COR-L47 (cell line): ENCODE measurements at places on chromosomes 13 and 19.

- DNase-seq, result no peak
Observed at GRCh38 chr19:3612330-3612729, 5.7 kb upstream of the TBXA2R start.

- DNase-seq, result no peak
Observed at GRCh38 chr19:4369888-4370260, 26.5 kb downstream of the MPND start.

- DNase-seq, result no peak
Observed at GRCh38 chr13:110047496-110047895, 259.5 kb downstream of the COL4A1 start.

DNA sequence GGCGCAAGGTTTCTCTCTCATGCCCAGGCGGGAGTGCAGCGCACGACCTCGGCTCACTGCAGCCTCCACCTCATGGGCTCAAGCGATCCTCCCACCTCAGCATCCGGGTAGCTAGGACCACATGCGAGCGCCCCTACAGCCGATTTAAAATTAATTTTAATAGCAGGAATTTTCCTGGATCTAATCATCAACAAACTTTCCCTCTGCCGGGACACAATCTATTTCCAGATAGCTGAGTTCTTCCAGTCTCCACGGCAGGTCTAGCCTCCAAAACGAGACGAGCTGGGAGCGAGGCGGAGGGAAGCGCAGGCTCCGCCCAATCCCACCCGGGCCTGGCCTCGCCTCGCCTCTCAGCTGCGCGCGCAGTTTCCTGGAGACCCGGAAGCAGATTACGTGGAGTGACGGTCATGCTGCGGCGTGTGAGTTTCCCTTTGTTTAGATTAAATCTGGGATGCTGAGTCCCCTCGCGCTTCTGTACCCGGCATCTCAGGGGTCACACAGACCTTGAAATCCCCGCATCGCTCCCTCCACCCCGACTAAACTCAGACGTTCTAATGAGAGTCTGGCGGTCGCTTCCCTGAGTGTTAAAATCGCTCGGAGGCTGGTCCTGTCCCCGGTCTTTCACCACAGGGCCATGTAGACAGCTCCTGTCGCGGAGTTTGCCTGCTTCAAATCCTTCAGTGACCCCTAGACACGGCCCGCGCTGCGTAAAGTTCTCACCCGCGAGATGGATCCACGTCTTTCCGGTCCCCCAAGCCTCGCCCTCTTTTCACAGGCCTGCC lies at the start of gene ZNF880:
TSS of gene ZNF880 (plus strand) at position 365 of the 782 bp plus-strand sequence. CDS start at position 408, 43 bp downstream.
- DNase-seq, result no peak
